ENCODE measurements at places on chromosomes 4 and X. TPM values are rescaled to one million over a fixed set of nuclear protein-coding genes. Genes with fewer than 3 reads are reported as not detected.
A peak's percentile ranks its signal among the peaks of the same experiment; 100 is the strongest.

The NXF3 gene
- 1.2 TPM for total RNA-seq

GRCh38 chr4:123599920-123600810, 203.6 kb downstream of the SPRY1 start:
- peaks cover 10% of the 10 kb centered on the region for H3K4me1 ChIP-seq
- no peaks in the 10 kb centered on the region for H3K27me3 ChIP-seq
- no peak overlapping the region for H3K27ac ChIP-seq
- H3K36me3 ChIP-seq = no peaks in the 10 kb centered on the region
- no peak overlapping the region for H3K4me3 ChIP-seq

The NIPAL1 gene
- total RNA-seq = 5.9 TPM

- H3K4me1 ChIP-seq = peaks cover 14% of the 10 kb centered on the region
- peak; percentile 23 for DNase-seq
- no peaks in the 10 kb centered on the region for H3K36me3 ChIP-seq
- no peak overlapping the region for H3K27ac ChIP-seq
- H3K27me3 ChIP-seq = no peaks in the 10 kb centered on the region
Measured at GRCh38 chr4:184825141-184825895, 450 bp downstream of the ACSL1 start.

- H3K4me1 ChIP-seq = peaks cover 11% of the 10 kb centered on the region
- no peak overlapping the region for H3K27ac ChIP-seq
- no peaks in the 10 kb centered on the region for H3K27me3 ChIP-seq
- no peak for DNase-seq
- no peak overlapping the region for H3K4me3 ChIP-seq
Measured at GRCh38 chrX:44913656-44914531, 40.9 kb downstream of the KDM6A start.

GRCh38 chr4:78673337-78673736, 102.8 kb upstream of the BMP2K start:
- H3K36me3 ChIP-seq = no peaks in the 10 kb centered on the region
- no peaks in the 10 kb centered on the region for H3K27me3 ChIP-seq
- H3K4me3 ChIP-seq = no peak overlapping the region
- no peak for DNase-seq
- no peaks in the 10 kb centered on the region for H3K4me1 ChIP-seq

DNA sequence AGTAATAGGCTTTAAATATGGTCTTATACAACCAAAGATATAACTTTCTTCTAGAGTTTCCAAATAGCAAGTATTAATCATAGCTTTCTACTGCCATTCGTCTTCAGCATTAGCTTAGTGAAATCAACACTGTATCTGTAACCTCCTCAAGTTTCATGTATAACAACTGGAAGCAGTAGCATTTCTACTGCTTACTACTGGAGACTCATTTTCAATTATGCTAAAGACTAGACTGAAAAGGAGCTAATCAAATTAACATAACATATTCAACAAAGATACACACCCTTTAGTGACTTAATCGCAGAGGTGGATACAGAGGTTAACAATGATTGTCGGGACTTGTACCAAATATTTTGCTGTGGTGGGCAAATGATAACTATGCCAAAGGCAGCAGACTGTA, 344.2 kb upstream of the TEX13C start:
- H3K27me3 ChIP-seq = no peaks in the 10 kb centered on the region
- H3K4me1 ChIP-seq = no peaks in the 10 kb centered on the region
- H3K36me3 ChIP-seq = no peaks in the 10 kb centered on the region
- no peak overlapping the region for H3K27ac ChIP-seq
- no peak for DNase-seq

The NPY5R gene
- total RNA-seq = not detected

- no peaks in the 10 kb centered on the region for H3K27me3 ChIP-seq
- H3K27ac ChIP-seq = no peak overlapping the region
Measured at GRCh38 chr4:30380404-30380998, 339.7 kb upstream of the PCDH7 start.

GRCh38 chr4:42653626-42654560, 3.0 kb downstream of the ATP8A1 start:
- H3K4me1 ChIP-seq = peaks cover 39% of the 10 kb centered on the region
- DNase-seq = peak; percentile 73
- no peaks in the 10 kb centered on the region for H3K27me3 ChIP-seq
- peak overlapping the region; percentile 81 for H3K27ac ChIP-seq
- peak overlapping the region; percentile 44 for H3K4me3 ChIP-seq
- H3K36me3 ChIP-seq = no peaks in the 10 kb centered on the region

Data from PC-3 (cell line).